ENCODE measurements at places on chromosomes 1 and 21.

DNA sequence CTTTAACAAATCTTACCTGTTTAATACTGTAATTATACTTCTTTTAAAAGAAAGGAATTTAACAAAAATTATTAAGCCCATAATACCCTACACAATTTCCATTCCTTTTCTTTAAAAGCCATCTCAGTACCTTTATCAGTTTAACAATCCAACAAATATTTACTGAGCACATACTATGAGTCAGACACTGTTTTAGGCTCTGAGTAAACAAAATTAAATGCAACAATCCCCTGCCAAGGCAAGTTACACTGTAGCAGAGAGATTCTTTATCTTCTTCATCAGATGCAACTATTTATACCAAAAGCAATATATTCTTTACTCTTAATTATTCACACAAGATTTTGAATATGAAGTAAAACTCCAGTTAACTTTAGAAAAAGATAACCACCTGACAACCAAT lies 12.0 kb downstream of the DENND1B start:
- ATAC-seq = no peak

DNA sequence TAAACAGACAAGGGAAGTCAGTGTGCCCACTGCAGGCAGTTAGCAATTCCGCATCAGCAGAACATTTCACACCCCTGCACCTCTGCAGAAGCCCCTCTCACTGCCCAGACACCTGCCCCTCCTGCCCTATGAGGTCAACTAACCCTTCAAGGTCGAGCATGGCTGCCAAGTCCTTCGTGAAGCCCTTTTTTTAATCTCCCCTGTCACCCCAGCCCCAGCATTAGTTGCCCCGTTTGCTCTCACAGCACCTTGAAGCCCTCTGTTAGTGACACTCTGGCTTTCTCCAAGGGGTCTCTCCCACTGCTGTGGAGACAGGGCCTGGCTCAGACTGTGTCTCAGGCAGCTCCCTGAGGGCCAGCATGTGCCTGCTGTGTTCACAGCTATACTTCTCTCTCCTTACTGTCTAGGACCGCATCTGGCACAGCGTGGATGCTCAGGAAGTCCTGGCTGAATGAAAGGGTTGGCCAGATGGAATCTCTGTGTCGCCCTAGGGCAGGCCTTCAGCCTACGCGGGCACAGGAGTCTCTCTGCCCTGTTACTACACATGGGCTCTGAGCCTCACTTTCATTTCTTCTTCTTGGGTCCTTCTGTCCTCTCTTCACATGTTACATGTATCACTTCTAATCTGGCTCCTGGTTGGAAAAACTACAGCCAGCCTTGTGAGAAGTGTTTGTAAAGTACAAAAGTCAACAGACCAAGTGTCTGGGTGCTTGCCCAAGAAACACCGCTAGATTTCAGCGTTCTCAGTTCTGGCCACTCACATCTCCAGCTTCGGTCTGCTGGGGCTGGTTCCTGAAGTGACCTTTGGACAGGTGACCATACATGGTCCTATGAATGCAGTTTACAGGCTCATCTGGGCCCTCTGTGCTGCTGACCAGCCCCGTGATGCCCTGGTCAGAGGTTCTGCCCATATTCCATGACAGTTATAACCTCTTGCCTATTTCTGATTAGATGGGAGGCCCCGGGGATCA lies 19.7 kb downstream of the SLC2A1 start:
- ATAC-seq = no peak

- no peak for ATAC-seq
Measured at GRCh38 chr1:153495536-153495935, 35.1 kb upstream of the S100A7 start.

- ATAC-seq = no peak
Measured at GRCh38 chr1:219283541-219283940, 109.9 kb downstream of the LYPLAL1 start.

DNA sequence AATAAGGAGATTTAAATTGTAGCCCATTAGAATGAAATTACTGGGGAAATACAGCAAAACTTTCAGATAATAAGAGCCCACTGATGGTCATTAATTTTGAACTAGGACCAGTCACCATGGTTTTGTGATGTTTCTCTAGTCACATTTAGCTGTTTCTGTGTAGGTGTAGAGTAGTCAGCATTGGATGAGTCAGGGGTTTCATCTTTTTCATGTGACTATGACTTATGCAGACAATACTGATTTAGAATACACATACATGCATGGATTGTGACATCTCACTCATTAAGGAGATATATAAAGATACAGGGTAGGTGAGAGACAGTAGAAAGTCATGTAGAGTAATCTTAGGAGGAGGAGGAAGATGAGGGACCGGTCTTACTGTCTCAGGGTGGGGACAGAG lies 1192.7 kb downstream of the KCNT2 start:
- ATAC-seq = peak; percentile 51

DNA sequence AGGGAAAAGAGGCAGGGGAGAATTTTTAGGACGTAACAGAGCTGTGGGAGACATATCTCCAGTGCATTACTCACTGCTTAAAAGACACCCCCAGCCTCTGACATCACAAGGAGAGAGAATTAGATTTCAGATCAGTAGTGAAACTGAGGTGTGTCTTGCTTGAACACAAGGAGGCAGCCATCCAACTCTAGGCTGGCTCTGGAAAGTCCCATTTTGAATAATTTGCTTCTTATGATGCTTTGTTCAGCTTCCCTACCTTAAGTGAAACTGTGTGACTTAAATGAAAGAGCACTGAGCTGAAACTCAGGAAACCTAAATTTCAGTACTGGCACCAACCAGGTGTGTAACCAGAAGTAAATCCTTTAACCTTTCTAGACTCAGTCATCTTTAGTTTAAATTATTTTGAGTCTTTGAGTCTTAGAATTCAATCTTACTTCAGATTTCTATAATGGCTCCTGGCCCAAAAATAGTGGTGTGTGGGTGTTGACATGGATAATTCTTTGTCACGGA lies 251.6 kb upstream of the SGIP1 start:
- ATAC-seq = peak; percentile 76

GRCh38 chr1:106722466-106722865 lies 334.0 kb upstream of the PRMT6 start:
- ATAC-seq = no peak

DNA sequence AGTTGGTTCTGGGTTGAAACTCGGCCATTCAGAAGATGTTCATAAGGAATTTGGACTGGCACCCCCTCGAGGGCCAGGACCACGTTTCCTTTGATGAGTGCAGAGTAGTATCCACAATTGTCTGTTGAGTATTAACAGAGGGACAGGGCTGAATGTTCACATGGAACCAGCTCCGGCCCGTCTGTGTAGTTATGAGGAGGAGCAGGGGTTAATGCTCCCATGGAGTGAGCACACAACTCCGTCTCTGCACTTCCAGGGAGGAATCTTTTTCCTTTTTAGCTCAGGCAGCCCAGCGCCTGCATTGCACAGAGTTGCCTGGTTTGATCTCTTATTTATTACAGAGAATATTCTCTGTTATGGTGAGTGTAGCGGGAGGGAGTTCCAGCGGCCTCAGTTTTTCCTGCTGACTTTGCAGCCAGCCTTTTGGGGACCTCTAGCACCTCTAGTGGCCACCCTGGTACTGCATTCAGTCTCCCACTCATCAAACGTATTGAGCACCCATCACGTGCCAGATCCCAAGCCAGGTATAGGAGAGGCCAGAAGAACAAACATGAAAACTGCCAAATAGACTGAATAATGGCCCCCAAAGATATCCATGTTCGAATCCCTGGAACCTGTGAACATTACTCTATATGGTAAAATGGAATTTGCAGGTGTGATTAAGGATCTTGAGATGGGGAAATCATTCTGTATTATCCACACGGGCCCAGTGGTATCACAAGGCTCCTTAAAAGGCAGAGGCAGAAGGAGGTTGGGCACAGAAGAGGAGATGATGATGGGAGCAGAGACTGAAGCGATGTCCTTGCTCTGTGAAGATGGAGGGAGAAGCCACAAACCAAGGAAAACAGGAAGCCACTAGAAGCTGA lies 167.7 kb upstream of the CSF3R start:
- peak; percentile 65 for ATAC-seq

DNA sequence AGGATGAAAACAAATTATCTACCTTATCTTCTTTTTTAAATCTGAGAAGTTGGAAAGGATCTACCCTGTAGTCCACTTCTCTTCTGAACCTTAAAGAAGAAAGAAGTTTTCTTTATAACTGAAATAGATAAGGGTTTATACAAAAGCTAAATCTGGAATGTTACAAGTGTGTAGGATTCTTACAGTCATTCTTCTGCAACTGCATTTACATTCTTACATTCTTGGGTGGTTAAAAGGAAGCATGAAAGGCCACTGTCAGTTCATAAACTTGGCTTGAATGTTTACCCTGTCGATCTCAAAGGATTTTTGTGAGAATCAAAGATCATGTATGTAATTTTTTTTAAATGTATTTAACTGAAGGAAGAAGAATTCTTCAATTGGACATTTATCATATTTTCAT lies 142.1 kb upstream of the BRINP3 start:
- ATAC-seq = no peak

DNA sequence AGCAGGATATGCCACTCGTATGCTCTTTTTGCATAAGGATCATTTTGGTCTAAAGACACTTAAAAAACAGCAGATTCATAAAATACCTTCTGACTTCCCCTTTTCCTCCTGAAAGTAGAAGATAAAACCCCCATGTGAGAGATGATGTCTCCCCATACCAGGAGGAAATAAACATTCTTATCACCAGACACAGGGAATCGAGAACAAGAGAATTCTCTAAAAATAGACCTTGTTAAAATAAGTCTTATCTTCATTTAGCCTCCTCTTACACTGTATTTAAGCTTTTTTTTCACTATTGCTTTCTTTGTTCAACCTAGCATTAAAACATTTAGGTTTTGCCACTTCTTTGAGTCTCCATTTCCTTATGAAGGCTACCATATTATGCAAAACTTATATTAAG lies 709.3 kb downstream of the KCNT2 start:
- no peak for ATAC-seq

- ATAC-seq = no peak
Measured at GRCh38 chr1:110234691-110235090, 24.6 kb downstream of the KCNC4 start.

DNA sequence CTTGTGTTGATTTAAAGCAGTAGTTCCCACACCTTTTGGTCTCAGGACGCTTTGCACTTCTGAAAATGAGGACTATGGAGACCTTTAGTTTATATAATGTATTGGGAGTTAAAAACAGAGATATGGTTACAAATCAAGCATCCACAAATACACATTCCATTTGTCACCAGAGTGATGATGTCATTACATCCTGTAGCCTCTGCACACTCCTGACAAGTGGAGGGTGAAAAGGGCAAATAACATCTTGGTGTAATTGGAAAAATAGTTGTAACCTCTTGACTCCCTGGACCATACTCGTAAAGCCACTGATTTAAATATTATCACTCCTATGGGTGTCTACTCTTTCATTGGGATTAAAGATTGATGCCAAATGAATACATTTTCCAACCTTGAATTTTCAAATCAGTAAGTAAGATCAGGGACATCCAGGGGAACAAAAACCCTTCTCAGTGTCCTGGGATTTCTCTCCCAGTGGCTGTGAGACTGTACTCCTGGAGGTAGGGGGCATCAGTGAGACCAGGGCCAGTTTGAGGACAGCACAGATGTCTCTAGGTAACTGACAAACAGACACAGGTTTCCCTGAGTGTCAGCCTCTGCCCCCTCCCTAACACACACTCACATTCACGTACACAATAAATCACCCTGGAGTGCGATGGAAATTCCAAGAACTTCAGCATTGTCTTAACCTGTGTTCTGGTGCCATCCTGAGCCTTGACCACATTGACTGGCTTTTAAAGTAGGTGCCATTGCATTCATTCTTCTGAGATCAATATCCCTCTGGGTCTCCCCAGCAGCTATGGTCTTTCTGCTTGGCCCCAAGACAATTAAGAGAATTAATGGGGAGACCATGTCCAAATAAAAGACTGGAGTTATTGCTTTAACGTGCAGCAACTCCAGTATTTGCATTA lies 63.0 kb downstream of the NR5A2 start:
- no peak for ATAC-seq

GRCh38 chr1:88104236-88104635 lies 579.8 kb upstream of the PKN2 start:
- no peak for ATAC-seq

DNA sequence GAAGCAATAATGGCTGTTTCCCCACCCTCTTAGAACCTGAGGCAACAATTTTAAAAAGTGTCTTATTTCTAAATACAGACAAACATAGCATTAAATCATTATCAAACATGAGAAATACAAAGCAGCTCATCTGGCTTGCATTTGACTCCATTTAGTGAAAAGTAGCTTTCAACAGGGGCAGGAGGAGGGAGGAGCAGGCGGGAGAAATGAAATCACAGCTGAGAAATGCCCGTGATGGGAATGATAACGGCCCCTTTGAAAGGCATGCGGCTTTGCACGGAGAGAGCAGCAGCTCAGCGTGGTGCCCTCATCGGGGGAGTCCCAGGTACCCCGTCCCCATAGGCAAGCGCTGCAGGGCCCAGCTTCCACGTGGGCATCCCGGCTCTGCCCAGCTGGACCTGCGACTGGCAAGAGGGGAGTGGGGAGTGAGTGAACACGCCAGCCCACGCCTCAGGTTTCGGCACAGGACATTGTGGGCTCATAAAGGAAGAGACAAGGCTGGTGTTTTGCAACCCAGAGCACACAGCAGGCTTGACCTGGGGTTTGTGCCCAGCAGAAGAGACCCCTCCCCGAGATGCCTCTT lies 134.6 kb downstream of the NPHP4 start:
- no peak for ATAC-seq

DNA sequence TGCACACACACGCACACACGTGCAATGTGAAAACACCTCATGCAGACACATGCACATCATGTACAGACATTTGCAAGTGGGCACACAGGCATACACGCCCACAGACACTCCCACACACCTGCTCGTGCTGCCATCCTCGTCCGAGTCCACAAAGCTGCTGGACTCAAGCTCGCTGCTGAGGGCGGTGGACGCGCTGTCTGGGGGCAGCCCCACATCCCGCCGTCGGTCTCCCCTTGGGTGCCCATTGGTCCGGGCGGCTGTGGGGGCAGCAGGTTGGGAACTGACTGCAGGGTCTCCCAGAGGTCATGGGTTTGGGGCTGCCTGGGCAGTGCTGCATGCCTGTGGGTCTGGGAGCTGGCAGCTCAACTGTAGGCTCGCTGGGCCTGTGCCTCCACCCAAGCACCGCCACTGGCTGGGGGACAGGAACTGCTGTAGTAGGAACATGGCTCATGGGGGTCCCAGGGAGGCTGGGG lies 7.6 kb downstream of the DVL1 start:
- ATAC-seq = no peak

DNA sequence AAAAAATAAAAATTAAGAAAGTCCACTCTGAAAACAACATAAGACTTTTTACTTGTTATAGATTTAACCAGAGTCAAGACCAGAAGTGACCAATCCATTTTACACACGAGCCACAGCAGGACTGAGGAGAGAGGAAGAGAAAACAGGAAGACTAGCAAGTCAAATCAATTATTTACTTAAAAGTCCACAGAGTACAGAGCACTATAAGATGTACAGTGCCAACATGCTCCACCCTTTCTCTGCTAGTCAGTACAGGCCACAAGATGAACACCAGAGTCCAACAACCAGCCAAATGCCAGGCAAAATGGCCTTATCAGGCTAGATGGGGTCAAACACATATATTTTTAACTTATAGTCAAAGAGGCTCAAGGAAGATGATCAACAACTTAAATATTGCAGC lies 19.5 kb downstream of the LUZP1 start:
- ATAC-seq = no peak

GRCh38 chr1:205915354-205915990 lies 27.8 kb downstream of the SLC26A9 start:
- no peak for ATAC-seq
